ENCODE measurements at places on chromosomes 2 and 18.

- DNase-seq, result no peak
Measured at GRCh38 chr2:206521115-206521514, 77.8 kb downstream of the ADAM23 start.

- no peak for DNase-seq
Measured at GRCh38 chr2:154452471-154452870, 246.0 kb upstream of the KCNJ3 start.

DNA sequence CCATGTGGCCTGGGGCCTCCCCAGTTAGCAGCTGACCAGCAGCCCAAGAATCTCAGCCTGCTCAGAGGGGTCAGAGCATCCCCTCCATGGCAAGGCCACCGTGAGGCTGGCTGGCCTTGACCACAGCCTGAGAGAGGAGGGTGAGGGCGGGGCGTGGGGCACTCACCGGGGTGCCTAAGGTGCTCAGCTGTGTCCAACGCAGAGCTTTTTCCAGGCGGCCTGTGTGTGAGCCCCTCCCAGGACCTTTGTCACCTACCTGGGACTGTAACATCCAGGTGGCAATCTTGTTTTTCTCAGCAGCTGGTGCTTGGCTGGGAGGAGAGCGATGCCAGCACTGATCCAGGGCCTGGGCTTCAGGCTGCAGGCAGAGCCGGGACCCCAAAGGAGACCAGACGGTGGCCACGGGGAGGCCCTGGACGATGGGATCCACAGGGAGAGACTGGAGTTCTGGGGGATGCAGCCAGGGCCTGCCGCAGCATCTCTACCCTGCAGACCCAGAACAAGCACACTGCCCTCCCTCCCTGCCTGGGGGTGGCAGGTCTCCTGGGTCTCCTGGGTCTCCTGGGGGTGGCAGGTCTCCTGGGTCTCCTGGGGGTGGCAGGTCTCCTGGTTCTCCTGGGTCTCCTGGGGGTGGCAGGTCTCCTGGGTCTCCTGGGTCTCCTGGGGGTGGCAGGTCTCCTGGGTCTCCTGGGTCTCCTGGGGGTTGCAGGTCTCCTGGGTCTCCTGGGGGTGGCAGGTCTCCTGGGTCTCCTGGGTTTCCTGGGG, 12.3 kb downstream of the SNED1 start:
- DNase-seq, result no peak

- DNase-seq, result no peak
Measured at GRCh38 chr2:109450574-109451273, 163.0 kb downstream of the SEPTIN10 start.

DNA sequence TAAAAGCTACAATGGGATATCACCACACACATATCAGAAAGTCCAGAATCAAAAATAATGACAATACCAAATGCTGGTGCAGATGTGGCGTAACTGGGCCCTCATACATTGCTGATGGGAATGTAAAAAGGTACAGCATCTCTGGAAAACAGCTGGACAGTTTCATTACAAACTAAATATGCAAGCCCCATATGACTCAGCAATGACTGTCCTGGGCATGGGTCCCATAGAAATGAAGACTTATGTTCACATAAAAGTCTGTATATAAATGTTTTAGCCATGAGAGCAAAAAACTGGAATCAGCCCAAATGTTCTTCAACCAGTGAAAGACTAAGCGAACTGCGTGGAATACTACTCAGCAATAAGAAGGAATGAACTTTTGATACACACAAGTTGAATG, 56.7 kb downstream of the ALPK2 start:
- DNase-seq, result peak; percentile 53

DNA sequence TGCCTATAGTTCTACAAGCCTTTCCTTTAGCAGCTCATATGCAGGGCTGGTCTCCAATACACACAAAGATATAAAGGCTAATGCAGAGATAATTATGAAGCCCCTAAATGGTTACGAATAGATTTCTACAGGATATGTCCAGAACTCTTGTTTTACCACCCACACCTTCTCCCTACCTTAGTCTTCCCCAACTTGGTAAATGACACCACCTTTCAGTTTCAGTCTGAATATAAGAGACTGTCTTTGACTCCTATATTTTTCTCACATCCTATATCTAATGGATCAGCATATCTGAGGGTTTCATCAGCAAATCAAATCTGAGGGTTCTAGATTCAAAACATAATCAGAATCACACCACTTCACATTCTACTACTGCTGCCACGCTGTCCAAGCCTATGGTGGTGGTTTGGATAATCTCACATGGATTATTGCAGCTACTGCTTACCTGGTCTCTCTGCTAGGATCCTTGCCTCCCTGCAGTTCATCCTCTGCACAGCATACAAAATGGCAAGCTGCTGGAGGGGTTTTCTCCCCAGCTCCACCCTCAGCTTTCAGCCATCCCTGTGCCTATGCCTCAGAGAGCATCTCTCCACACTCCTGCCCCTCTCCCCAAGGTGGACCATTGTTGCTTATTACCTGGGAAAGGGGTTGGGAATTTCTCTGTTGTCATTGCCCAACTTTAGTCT, 178.0 kb upstream of the SPOPL start:
- no peak for DNase-seq

Data from hepatocyte (in vitro differentiated cells).